ENCODE measurements at places on chromosomes 13 and 19. TPM values are rescaled to one million over a fixed set of nuclear protein-coding genes. Genes with fewer than 3 reads are reported as not detected.

GRCh38 chr19:23101241-23101640, 15.6 kb upstream of the ZNF730 start:
- DNase-seq: no peak

- peak; percentile 50 for DNase-seq
Measured at GRCh38 chr19:21202865-21203494, 61.1 kb downstream of the ZNF431 start.

GRCh38 chr19:18251587-18252369, 22.5 kb downstream of the IQCN start:
- DNase-seq: peak; percentile 49

GRCh38 chr19:19554074-19555023, 16.3 kb downstream of the CILP2 start:
- DNase-seq: no peak

DNA sequence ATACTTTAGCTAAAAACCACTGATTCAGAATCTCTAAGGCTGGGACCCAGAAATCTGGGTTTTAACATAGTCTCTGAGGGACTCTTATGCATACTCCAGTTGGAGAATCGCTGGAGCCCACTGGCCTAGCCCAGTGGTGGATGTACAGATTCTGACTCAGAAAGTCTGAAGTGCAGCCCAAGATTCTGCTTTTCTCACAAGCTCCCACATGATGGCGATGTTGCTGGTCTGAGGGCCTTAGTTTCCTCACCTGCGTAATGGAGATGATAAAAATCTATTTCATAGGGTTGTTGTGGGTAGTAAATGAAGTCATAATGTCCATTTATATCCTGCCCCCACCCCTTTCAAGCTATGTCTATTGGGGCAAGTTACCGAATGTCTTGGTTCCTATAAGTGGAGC, 7.7 kb upstream of the CDADC1 start:
- DNase-seq: peak; percentile 37

The HSH2D gene
- not detected for total RNA-seq

The POU2F2 gene
- total RNA-seq: not detected

The KCNRG gene
- 1.2 TPM for total RNA-seq

All from LHCN-M2 (cell line).